ENCODE measurements at places on chromosomes 6 and 20.

GRCh38 chr20:54680872-54681619, 205.7 kb downstream of the DOK5 start:
- no peak for DNase-seq

GRCh38 chr6:144920391-144920961, 635.3 kb downstream of the UTRN start:
- no peak for DNase-seq

GRCh38 chr6:135222623-135223022, 41.5 kb downstream of the MYB start:
- no peak for DNase-seq

DNA sequence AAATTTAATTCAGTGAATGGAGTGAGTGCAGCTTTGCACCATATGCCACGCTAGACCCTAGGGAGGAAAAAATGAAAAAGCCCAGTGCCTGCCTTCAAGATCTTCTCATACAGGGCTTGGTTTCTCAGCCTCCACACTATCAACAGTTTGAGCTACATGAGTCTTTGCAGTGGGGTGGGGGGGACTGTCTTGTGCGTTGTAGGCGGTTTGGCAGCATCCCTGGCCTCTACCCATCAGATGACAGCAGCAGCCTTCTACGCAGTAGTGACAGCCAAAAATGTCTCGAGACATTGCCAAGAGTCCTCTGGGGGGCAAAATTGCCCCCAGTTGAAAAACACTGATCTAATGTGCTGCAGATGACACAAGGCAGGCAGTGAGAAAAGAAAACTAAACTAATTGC, 6.2 kb downstream of the CDH22 start:
- DNase-seq: no peak

GRCh38 chr20:63911176-63911575, 16.2 kb downstream of the DNAJC5 start:
- no peak for DNase-seq

DNA sequence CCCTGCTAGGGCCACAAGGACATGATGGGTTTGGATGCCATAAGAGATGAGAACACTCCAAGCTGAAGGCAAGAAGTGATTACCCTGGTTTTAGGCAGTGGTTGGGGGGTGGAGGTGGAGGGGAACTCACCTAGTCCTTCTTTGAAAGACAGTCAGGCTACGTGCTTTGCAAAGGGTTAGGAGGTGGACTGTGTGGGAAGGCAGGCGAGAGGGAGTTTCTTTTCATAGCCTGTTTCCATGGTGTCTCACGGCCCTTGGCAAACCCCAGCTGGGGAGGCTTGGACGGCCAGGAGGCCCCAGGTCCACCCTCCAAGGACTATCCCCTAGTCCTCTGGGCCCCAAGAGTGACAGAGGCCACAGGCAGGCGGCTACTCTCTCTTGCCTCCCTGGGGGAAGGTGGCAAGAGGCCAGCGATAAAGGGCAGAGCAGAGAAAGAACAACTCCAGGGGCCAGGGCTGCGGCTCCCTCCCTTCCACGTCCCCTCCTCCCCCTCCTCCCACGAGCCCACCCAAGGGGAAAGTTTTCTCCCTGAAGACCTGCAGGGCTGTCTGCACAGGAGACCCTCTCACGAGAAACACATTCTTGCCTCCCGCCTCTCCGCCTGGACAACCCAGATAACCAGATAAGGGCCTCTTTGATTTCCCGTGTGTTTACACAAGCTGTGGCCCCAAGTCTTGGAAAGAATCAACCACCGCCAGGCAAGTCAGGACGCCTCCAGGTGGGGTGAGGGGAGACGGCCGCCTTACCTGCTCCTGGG, 74.4 kb downstream of the NOL4L start:
- no peak for DNase-seq

- peak; percentile 84 for DNase-seq
Measured at GRCh38 chr6:108502832-108503231, 57.9 kb upstream of the FOXO3 start.

DNA sequence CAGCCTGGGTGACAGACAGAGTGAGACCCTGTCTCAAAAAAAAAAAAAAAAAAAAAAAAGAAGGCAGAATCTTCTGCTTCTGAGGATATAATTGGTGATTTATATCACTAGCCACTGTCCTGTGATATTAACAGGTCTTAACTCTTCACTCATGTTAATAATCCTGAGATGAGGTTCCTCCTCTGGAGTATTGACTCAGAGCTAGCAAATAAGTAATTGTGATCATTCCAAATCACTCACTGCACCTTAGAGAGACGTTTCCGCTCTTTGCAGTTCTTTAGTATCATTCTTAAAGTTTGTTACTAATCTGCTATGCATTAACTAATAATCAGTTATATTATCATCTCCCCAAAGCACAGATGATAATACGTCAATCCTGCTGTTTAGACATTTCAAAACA, 41.6 kb upstream of the NOX3 start:
- DNase-seq: no peak

DNA sequence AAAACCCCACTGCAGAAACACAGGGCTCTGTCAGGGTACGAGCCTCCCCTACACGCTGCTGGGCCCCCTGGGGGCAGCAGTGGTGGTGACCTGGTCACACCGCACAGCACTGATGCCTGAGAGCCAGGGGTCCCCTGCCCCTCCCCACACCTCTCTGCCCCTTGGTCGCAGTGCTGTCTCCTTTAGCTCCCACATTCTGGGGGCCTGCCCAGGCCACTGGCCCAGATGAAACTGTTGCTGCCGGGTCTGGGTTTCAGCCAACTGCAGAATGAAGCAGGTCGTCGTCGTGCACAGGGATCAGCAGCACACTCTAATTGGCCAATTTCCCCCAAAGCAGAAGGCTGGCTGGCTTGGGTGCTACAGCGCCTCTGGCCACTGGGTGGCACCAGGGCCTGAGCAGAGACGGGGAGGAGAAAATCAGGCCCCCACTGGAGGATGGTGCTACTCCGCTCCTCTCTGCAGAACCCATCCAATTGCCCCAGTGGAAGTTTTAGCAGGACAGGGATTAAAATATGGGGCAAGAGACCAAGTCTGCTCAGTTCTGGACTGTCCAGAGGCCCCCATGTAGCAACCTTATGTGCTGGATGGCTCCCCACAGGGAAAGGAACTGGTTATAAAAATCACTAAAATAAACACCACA, 26.1 kb downstream of the DIDO1 start:
- peak; percentile 35 for DNase-seq

DNA sequence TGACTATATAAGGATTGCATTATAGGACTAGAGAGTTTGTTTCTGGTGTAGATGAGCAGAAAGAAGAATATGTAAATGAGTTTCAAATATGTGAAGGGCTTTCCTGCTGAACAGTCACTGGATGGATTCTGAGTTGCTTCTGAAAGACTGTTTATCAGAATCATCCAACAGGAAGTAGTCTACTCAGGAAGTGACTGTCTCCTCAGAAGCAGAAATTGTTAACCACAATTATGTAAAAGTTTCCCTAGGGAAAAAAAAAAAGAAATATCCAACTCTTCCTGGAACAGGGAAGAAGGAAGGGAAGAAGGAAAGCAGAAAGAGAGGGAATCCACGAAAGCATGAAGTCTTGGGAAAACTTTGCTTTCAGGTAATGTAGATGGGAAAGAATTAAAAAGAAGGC, 138.9 kb downstream of the TENT5A start:
- peak; percentile 47 for DNase-seq

Data from GF-D8 (cell line).